ENCODE measurements at places on chromosomes 5 and 9.

DNA sequence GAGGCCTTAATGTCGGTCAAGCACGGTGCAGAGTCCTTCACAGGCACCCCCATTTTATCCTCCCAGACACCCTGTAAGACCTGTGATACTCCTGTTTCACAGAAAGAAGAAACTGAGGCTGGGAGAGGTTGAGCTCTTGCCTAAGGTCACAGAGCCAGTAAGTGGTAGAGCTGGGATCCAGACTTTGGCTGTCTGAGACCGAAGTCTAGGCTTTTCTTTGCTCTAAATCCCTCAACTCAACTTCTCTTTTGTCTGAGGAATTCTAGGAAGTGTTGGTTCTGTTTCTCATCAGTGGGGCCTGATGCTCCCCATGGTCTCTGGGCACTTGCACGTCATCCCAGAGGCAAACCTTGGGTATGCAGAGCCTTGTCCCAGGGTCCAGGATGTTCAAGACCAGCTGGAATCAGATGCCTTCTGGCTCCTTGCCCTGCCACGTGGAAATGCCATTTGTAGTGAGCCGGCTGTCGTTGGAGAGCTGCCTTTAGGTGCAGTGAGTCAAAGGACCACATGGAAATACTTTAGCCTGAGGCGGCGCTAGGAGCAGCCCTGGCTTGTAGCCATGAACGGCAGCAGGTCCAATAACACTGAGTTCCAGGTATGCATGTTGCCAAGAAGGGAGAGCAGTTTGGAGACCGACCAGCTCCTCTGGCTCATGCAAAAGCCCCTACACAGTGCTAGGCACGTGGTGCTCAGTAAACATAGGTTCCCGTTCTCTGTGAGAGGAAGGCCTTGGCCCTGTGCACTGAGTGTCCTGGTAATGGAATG lies 9.2 kb downstream of the DCANP1 start:
- DNase-seq = no peak

DNA sequence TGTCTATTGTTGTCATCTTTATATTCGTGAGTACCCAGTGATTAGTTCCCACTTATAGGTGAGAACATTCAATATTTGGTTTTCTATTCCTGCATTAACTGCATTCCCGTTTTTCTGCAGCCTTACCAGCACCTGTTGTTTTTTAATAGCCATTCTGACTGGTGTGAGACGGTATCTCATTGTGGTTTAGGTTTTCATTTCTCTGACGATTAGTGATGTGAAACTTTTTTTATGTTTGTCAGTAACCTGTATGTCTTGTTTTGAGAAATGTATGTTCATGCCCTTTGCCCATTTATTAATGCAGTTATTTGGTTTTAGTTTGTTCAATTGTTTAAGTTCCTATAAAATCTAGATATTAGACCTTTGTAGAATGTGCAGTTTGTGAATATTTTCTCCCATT lies 546.0 kb upstream of the RORB start:
- no peak for DNase-seq

- no peak for DNase-seq
These were observed 184.8 kb downstream of the PBX3 start for GRCh38 chr9:125932012-125932411.

GRCh38 chr5:68169903-68170302 lies 45.7 kb upstream of the PIK3R1 start:
- no peak for DNase-seq

- DNase-seq = no peak
These were observed 874.7 kb downstream of the EFNA5 start for GRCh38 chr5:106796081-106796480.

- no peak for DNase-seq
These were observed 39.2 kb downstream of the HSPA4 start for GRCh38 chr5:133091034-133091433.

DNA sequence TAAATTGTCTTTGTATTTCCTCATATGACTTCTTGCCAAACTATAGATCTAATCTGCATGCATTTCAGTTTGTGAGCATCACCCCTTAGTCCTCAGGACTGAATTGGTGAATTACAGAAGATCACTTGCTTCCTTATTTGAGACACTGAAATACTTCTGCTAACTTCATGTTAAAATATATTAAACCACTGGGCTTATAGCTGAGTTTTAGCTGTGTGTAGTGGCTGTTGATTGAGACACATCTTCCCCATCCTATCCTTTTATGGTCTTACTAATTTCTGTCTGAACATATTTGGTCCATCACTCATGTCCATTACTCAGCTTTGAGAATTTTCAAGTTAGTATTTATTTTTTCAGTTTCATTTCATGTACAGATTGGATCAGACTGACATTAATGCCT lies 295.9 kb downstream of the PSAT1 start:
- no peak for DNase-seq

- DNase-seq = no peak
These were observed 97.1 kb upstream of the ASTN2 start for GRCh38 chr9:117511852-117512481.

DNA sequence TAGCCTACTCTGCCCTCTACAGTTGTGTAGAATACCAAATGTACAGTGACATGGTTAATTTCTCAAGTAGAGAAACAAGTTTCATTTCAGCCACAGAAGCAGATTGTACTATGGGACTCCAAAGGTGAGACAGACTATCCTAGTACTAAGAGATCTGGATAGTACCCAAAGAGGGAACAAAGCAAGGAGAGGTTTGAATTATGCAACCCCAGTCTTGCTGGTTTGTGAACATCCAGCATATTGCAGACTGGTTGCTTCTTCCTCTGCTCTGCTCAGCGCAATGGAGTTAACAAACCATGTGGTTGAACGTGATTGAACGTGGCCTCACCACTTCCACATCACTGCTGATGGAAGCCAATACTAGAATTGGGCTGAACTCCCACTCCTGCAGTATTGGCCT lies 43.3 kb upstream of the ALDOB start:
- DNase-seq = no peak

GRCh38 chr9:72315510-72316311 lies 49.3 kb downstream of the ZFAND5 start:
- no peak for DNase-seq

DNA sequence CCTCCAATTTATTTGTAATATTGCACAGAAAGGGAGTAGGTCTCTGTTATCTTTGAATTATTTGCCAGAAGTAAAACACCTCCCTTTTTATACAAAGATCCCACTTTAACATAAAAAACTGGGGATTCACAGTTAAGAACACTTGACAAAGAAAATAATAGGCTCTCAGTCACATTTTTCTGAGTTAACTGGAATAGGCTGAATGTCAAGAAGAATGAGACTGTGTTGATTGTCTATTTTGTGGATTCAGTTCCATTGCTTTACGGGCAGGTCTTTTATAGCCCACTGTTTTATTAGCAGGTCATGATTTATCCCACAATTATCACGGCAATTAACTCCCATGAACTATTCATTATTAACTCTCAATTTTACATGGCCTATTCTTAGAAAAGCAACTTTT lies 427.4 kb downstream of the CTNND2 start:
- no peak for DNase-seq

- no peak for DNase-seq
These were observed 2.8 kb downstream of the MAMDC2 start for GRCh38 chr9:70046274-70047070.

DNA sequence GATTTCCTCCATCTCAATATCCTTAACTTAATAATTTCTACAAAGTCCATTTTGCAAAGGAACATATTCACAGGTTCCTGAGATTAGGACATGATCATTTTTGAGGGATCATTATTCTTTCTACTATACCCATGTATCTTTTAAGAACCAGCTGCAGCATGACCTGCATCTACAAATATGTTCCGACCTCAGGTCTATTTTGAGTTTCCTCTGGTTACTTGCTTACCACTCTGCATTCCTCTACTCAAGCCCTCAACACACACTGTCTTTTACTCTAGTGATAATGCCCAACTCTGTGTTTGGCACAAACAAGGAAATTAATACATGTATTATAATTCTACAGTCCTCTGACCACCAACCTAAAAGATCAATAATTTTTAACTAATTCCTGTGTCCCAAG lies 386.1 kb downstream of the DNAH5 start:
- no peak for DNase-seq

- DNase-seq = no peak
These were observed 76.7 kb upstream of the SPOCK1 start for GRCh38 chr5:137575847-137576246.

DNA sequence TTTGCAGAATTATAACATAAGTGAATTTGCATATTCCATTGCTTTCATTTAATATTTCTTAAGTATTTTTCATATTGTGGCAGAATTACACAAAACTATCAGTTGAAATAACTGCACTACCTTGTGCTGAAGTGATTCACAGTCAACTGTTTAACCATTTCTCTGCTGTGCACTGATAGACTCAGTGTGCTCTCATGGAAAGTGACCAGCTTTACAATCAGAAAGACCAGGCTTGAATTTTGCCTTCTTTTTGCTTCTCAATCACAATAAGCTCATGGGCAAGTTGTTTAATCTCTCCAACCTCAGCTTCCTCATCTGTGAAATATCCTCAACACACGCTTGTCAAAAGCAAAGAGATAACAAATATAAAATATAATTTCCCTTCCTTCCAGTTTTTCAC lies 18.3 kb downstream of the CDK5RAP2 start:
- no peak for DNase-seq

GRCh38 chr5:131720714-131721113 lies 76.1 kb downstream of the FNIP1 start:
- DNase-seq = no peak

GRCh38 chr9:68949271-68950000 lies 64.5 kb downstream of the PRKACG start:
- DNase-seq = no peak

Measured in head of caudate nucleus (tissue), 42 donors.